Caco-2 (cell line): ENCODE measurements at places on chromosomes 7 and 10. TPM values are rescaled to one million over a fixed set of nuclear protein-coding genes. Genes with fewer than 3 reads are reported as not detected.

GRCh38 chr7:15174485-15174884, 271.9 kb upstream of the DGKB start:
- no peaks in the 10 kb centered on the region for H3K27me3 ChIP-seq
- no peak for DNase-seq
- H3K4me1 ChIP-seq: no peaks in the 10 kb centered on the region
- no peak overlapping the region for H3K4me3 ChIP-seq
- H3K36me3 ChIP-seq: no peaks in the 10 kb centered on the region

DNA sequence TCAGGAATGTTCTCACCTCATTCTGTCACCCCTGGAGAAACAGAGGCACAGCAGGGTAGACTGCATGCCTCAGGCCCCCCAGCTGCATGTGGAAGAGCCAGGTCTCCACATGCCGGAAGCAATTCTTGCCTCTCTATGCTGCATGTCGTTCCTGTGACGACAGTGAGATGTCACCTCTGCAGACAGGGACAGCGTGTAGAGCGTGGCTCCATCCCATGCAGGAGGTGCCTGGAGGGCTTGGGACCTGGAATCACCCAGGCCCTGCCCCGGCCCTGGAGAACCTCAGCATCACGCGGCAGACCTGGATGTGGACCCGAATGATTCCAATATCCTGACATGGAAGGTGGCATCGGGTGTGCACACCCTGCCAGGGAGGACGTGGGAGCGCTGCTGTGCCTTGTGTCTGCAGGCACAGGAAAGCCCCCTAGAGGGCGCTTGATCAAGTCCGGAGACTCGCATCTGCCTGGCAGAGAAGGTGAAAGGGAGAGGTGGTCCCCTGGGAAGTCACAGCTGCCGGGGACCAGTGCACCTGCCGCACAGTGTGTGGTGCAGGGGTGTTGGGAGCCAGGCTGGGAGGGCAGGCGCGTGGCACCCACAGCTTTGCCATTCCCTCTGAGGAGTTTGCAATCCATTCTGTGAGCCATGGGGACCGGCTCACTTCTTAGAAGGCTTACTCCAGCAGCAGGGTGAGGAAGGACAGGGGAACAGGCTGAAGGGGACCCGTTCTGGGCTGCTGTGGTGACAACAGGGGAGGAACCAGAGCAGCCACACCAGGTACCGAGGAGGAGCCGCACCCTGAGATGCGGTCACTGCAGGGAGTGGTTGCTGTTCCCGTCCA, 45.3 kb upstream of the EN2 start:
- H3K4me3 ChIP-seq: no peak overlapping the region
- DNase-seq: peak; percentile 69
- no peaks in the 10 kb centered on the region for H3K36me3 ChIP-seq
- no peak overlapping the region for H3K27ac ChIP-seq
- H3K4me1 ChIP-seq: no peaks in the 10 kb centered on the region

SPDYE9 gene
- total RNA-seq: not detected in 2 replicates

PAX2 gene
- total RNA-seq: 0.30 and 0.45 TPM in 2 replicates

TMEM213 gene
- not detected in 2 replicates for total RNA-seq
